ENCODE measurements at places on chromosomes 5 and 9. TPM values are rescaled to one million over a fixed set of nuclear protein-coding genes. Genes with fewer than 3 reads are reported as not detected.
A peak's percentile ranks its signal among the peaks of the same experiment; 100 is the strongest.

DNA sequence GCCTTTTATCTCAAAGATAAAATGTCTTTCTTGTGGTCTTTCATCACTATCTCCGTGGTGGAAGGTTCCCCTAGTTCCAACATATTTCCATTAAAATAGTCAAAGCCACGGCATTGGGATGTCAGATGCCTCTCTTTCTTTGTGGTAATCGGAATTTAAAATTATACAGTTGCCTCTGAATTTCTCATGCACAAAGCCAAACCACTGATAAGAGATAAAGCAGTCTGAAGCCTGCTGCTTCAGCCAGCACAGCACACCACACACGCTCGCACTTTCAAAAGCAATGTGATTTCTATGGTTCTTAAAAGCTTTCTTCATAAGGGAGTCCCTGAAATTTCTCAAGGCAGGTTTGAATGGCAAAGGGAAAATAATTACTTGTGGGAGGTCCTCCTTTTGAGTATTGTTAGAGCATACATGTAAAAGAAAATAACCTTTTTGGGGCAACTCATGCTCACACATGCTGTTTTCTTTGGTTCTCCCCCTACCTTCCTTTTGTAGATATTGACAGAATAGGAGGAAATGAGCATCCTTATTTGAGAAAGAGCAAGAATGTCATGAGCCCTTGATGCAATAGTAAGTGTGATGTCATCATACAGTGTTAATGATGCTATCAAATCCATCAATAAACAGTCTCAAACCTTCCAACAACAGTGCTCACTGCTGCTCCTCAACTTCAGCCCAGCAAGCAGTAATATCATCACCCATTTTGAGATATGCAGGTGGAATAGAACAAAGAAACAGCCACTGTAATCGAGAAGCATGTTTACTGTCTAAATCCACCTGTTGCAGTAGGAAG lies 85.7 kb upstream of the PPP1R2B start:
- DNase-seq: no peak
- H3K27me3 ChIP-seq: no peaks in the 10 kb centered on the region
- H3K4me3 ChIP-seq: no peak overlapping the region
- no peaks in the 10 kb centered on the region for H3K4me1 ChIP-seq
- H3K27ac ChIP-seq: no peak overlapping the region

DNA sequence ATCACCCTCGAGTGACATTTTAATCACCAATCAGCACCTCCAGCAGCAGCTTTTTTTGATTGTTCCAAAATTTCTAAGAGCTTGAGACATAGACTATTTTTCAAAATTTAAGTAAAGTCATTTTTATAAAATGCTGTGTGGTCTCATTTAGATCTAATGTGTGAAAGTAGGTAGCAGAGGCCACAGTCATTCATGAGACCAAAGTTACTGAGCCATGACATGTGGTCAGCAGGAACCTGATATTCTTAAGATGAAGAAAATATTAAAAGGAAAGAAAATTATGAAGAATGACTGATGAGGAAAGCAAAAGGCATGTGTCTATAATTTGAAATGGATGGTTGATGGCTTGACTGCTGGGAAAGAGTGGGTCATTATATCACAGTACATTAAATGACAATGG lies 7.2 kb downstream of the FREM1 start:
- no peak overlapping the region for H3K4me3 ChIP-seq
- no peaks in the 10 kb centered on the region for H3K36me3 ChIP-seq
- peaks cover 5% of the 10 kb centered on the region for H3K4me1 ChIP-seq
- no peak overlapping the region for H3K27ac ChIP-seq

The IFNA13 gene
- not detected for total RNA-seq

DNA sequence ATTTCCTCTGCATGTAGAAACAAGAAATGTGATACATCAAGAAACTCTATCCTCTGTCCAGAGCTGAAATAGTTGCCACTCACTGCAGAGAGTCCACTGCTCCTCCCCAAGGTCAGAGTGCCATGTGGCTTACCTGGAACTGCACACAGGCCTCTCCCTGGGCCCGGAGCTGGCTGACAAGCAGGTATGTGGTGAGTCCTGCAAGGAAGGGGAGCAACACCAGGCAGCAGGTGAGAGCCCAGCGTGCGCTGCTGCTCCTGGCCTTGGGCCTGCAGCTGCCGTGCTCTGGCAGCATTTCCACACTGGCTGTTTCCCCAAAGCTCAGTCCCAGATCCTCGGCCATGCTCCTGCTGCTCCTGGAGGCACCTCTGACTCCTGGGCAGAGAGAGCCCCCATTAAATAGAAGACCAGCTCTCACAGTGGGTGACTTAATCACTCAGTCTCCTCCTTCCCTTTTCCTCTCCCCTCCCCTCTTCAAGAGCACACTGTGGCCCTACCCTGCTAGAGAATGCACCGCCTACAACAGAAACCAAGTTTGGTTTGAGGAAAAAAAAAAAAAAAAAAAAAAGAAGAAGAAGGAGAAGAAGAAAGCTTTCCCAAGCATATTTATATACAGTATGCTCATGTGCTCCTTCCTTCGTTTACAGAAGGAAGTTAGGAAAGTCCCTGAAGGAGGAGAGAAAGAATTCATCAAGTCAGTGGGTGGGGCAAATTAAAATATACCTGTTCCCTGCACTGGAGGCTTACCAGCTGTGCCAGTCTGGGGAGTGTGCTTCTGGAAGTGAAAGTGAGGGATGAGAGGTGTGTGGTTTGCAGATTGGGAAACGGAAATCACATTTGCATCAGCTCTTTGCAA lies at the start of gene TNFSF15:
TNFSF15 (minus strand) TSS at position 370 of the 856 bp plus-strand sequence; CDS start at position 343, 27 bp downstream.
- no peaks in the 10 kb centered on the region for H3K36me3 ChIP-seq
- no peaks in the 10 kb centered on the region for H3K27me3 ChIP-seq
- H3K4me1 ChIP-seq: no peaks in the 10 kb centered on the region
- no peak within 1 kb of the TSS for H3K4me3 ChIP-seq
- peak; percentile 9 for DNase-seq
- H3K27ac ChIP-seq: no peak within 1 kb of the TSS

DNA sequence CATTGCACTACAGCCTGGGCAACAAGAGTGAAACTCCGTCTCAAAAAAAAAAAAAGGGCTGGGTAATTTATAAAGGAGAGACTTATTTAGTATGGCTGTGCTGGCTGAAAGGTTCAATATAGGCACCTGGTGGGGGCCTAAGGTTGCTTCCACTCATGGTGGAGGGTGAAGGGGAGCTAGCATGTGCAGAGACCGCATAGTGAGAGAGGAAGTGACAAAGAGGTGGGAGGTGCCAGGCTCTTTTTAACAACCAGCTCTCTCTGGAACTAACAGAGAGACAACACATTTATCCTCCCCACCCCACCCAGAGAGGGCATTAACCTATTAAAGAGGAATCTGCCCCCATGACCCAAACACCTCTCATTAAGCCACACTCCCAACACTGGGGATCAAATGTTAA lies 28.9 kb upstream of the SERINC5 start:
- no peak overlapping the region for H3K4me3 ChIP-seq
- H3K27ac ChIP-seq: no peak overlapping the region
- no peaks in the 10 kb centered on the region for H3K4me1 ChIP-seq
- H3K27me3 ChIP-seq: no peaks in the 10 kb centered on the region
- DNase-seq: no peak

DNA sequence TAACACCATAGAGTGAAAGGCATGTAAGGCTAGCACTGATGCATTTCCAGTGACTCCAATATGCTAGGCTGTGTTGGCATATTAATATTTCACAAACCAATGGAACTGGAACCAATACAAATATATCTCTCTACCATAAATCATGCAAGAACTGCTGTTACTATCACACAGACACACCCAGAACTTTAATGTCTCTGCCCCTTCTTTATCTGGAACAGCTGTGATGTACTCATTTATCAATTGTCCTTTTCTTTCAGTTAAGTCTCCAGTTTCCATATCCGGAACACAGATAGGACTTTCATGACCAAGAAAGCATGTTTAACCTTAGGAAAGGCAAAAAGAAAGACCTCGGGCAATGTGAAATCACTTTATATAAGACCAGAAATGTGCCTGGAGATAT lies 70.3 kb downstream of the SPTLC1 start:
- no peak overlapping the region for H3K27ac ChIP-seq
- no peak for DNase-seq
- H3K27me3 ChIP-seq: no peaks in the 10 kb centered on the region
- H3K4me1 ChIP-seq: no peaks in the 10 kb centered on the region

DNA sequence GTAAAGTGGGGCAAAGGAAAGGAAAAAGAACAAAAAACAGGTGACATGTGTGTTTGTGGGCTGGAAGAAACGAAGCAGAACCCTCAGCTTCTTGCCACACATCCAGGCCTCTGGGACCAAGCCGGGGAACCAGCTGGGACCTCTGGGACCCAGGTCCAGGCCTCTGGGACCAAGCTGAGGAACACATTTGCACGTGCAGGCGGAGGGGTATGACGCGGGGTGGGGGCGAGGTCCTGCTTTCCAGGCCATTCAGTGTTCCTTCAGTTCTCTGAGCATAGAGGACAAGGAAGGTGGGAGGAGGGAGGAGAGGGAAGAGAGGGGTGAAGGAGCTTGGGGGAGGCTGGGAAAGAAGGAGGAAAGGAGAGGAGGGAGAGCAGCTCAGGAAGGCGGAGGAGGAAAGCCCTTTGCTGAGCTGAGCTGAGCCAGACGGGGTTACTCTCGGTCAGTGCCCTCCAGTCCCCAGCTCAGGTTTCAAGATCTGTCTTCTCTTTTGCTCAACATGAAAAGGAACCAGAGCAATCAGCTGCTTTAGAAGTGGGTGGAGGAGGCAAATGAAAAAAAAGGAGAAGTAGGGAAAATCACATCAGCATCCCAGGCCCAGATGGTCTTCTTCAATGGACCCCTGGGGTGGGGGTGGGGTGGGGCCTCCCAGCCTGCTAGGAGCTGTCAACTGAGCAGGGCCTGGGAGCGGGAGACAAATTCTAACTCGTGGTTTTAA lies 59.1 kb downstream of the ABCA1 start:
- H3K27me3 ChIP-seq: no peaks in the 10 kb centered on the region
- no peaks in the 10 kb centered on the region for H3K36me3 ChIP-seq
- H3K27ac ChIP-seq: peak overlapping the region; percentile 59
- H3K4me1 ChIP-seq: peaks cover 40% of the 10 kb centered on the region
- peak; percentile 52 for DNase-seq
- H3K4me3 ChIP-seq: no peak overlapping the region

The P4HA2 gene
- total RNA-seq: 54.4 TPM

DNA sequence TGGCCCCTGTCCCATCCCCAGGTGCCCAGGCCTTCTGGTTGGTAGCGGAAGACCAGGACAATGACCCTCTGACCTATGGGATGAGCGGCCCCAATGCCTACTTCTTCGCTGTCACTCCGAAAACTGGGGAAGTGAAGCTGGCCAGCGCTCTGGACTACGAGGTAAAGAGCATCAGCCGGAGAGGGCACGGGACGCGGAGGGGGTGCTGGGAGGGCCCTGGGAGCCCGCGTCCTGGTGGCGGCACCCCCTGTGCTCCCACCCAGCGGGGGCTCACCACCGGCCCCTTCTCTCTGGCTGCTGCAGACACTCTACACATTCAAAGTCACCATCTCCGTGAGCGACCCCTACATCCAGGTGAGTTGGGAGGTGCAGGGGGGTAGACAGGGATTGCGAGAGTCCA lies 19.5 kb downstream of the CDHR2 start:
- no peak overlapping the region for H3K4me3 ChIP-seq
- H3K36me3 ChIP-seq: no peaks in the 10 kb centered on the region
- no peak for DNase-seq

The SOX30 gene
- not detected for total RNA-seq

The CYLC2 gene
- not detected for total RNA-seq

The CDH12 gene
- total RNA-seq: not detected

DNA sequence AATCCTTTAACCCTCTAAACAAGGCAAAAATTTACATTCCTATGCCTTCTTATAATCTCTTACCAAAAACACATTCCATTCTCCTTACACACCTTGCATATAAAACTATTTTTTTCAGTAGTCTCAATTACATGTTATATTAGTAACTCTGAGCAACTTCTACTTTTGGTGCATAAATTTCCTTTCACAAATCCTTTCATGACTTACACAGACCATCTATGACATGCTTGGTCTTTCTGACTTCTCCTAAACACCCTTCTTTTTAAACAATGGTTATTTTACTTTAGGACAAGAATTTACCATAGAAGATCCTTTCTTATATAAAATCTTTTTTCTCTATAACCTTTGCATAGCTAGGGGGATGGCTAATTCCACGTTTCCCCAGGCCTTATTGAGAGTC lies 208.0 kb upstream of the ARRDC3 start:
- no peaks in the 10 kb centered on the region for H3K36me3 ChIP-seq
- no peak for DNase-seq
- no peak overlapping the region for H3K4me3 ChIP-seq
- no peaks in the 10 kb centered on the region for H3K4me1 ChIP-seq

The CEL gene
- total RNA-seq: 2.2 TPM

DNA sequence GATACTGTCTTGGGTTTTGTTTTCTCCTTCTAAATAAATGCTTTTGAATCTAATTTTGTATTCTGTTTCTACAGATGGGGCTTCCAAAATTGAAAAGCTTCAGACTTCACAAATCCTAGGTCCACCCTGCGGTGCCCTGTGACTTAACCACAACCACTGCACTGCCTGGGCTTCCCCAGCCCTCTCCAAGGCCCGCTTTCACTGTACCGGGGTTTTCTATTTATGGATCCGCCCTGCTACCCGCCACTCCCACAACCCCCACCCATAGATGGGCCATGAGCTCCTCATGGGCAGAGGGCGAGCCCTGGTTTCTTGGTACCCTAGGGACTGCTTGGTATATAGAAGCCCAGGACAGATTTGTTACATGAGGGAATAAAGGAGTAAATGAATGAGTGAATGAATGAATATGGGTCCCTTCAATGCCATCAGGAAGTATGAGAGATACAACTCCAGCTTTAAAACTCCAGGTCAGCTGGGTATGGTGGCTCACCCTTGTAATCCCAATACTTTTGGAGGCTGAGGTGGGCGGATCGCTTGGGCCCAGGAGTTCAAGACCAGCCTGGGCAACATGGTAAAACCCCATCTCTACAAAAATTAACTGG lies 39.8 kb upstream of the NEK6 start:
- no peak for DNase-seq
- no peak overlapping the region for H3K4me3 ChIP-seq
- H3K36me3 ChIP-seq: no peaks in the 10 kb centered on the region
- peaks cover 70% of the 10 kb centered on the region for H3K4me1 ChIP-seq

The PCDHGB2 gene
- 15.2 TPM for total RNA-seq

DNA sequence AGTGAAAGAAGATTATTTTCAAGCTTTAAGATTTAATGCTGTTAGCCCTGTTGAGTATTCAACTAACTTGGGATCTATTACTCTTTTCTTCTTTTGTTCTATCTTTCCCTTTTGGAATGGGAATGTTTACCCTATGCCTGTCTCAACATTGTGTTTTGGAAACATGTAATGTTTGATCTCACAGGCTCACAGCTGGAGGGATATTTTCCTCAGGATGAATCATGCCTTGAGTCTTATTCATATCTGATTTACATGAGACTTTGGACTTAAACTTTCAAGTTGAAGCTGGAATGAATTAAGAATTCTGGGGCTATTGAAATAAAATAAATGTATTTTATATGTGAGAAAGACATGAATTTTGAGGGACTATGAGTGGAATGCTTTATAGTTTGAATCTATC lies 607.8 kb upstream of the PTGER4 start:
- no peak for DNase-seq
- no peaks in the 10 kb centered on the region for H3K4me1 ChIP-seq
- H3K27ac ChIP-seq: no peak overlapping the region
- H3K27me3 ChIP-seq: no peaks in the 10 kb centered on the region
- no peak overlapping the region for H3K4me3 ChIP-seq
